Stimulated activated effector memory CD8-positive, alpha-beta T cell treated with anti-CD3 and anti-CD28 coated beads, Interleukin-12 subunit alpha, Interleukin-12 subunit beta, amount 100 ng/mL, for 72 hours (primary cell): ENCODE measurements at places on chromosomes 11 and 22.

- DNase-seq, result no peak
These were observed 72.4 kb downstream of the TEAD1 start for GRCh38 chr11:12746593-12747097.

- no peak for DNase-seq
These were observed 153.4 kb downstream of the LDLRAD3 start for GRCh38 chr11:36097219-36097650.

DNA sequence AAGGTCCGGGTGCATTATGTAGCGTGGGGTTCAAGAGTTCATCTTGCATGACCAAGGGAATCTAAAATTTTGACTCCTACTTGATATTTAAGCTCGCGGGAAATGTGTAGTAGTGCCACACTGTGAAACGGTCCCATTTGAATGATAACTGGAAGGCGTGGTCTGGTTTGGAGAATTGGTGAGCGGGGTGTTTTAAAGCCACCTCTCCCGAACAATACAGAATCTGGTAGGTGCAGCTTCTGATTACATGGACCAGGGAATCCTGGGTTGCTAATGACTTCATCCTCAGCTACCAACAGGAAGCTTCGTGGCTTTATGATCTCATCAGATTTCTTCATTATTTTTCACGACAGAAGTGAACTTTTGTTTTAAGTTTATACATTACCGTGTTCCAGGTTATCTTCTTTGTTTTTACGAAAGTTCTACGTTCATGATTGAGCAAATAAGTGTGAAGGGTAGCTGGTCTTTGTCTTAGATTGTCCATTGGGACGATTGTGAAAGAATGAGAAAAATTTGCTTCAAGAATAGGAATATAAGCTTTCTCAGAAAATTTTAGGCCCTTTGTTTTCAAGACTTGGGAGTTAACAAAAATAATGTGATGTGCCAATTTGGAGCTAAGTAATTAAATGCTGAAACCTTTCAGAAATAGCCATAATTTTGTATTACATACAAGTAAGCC is 1.7 kb downstream of the QSER1 start:
- DNase-seq, result no peak

GRCh38 chr11:111526501-111526900 is 11.9 kb downstream of the HOATZ start:
- DNase-seq, result no peak

DNA sequence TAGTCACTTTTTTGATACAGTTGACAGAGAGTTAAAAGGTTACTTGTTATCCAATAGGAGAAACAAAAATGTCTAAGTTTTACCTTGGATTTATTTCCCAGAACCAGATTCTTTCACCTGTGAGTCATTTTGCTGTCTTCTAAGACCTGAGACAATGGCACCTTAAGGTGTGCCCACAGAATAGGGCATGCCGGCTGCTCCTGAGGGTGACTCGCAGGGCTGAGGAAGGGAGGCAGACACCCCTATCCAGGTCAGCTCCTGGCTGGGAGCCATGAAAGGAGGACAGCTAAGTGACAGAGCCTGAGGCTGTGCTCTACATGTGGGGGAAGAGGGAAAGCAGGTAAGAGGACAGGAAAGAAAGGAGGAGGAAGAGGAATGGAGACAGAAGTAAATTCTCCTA is 67.8 kb downstream of the RASSF10 start:
- DNase-seq, result no peak
